Anterior cingulate cortex (tissue), 58 donors: ENCODE measurements at places on chromosomes 11 and 22.

DNA sequence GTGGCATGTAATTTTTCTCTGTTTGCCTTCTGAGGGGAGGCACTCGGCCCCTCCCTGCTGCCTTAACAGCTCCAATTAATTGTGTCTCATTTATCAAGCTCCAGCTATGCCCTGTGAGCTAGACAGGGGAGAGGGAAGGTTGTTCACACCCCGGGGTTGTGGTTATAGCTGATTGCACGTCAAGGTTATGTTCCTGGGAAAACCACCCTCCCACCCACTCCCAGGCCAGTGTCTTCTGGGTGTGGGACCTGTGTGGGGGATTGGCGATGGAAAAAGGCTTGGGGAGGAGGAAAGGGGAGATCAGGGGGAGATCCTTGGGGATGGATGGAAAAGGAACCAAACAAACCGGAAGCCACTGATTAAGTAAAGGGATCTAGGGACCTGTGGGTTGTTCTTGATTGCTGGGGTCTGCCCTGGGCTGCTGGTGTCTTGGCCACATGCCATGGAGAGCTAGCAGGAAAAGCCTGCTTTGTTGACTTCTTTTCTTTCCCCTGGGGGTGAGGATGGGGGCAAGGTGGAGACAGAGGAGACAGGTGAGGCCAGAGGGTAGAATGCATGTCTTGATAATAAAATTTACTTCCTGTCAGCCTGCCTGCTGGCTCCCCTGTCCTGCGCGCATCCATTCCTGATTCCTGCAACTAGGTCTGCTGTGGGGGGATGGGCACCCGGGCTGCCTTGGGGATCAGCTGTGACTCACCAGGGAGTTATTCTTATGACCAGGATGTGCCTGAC, 13.5 kb upstream of the SORL1-AS1 start:
- DNase-seq, result no peak

DNA sequence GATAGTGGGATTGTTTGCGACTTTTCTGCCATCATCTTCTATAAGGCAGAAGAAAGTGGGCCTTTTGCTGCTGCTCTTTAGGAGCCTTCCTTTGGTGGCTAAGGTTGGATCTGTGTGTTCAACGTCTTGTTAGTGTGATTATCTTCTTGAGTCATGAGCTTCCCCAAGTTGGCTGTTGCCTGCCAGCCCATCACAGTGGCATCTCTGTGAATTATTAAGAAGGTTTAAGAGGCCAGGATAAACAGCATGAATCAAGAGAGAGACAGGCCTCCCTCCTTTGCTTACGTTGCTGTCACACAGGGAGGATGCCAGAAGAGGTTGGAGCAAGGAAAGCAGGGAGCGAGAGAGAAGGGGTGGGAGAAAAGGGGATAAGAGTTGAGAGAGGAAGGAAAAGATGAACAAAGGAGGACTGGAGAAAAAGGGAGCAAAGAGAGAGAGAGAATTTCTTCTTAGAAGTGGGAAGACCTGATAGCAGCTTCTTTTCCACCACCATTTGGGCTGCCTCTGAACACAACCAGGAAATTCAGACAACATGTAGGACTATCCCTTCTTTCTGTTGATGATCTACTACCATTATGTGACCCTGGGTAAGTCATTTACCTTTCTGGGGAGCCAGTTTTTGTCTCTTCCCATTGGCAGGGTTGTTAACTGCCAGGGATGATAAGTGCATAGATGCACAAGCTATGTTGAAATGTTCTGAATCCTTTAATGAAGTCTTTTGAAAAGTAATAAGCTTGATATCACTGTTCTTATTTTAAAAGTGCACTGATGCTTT, 126.5 kb downstream of the NAV2 start:
- DNase-seq, result no peak

- no peak for DNase-seq
These were observed 4.4 kb downstream of the HPS4 start for GRCh38 chr22:26479043-26479791.

DNA sequence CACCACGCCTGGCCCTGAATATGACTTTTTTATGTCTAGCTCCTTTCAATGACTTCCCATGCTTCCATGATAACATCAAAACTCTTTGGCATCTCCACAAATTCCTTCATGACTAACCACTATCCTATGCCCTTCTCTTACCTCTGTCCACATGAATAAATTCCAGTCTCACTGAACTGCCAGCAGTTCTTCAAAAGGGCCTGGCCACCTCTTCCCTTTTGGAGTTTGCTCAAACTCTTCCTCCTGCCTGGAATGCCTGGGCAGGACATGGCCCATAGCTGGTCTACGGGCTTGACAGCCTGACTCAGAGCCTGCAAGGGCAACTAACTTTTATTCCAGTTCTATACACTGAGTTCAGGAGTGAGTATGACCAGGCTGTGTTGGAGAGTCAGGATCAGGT, 41.8 kb upstream of the ZBTB16 start:
- no peak for DNase-seq

DNA sequence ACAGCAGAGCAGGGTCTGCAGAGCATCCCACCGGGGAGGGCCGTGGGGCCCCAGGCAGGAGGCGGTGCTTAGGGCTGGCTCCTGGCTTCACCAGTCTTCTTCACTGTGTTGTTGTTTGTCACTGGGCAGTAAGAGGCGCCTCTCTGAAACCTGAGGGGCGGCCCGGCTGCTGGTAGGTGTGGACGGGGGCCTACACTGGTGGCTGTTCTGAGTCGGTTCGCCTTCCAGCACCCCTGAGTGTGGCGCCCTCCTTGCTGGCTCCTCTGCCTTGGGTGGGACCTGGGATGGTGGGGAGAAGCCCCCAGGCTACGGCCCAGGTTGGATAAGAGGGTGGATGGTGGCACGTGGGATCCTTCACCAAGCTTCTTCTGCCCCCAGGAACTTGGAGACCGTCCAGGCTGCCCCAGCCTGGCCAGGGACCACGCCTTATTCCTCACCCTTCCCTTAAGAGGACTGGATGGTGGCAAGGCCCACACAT, 10.4 kb upstream of the GRAMD4 start:
- no peak for DNase-seq

DNA sequence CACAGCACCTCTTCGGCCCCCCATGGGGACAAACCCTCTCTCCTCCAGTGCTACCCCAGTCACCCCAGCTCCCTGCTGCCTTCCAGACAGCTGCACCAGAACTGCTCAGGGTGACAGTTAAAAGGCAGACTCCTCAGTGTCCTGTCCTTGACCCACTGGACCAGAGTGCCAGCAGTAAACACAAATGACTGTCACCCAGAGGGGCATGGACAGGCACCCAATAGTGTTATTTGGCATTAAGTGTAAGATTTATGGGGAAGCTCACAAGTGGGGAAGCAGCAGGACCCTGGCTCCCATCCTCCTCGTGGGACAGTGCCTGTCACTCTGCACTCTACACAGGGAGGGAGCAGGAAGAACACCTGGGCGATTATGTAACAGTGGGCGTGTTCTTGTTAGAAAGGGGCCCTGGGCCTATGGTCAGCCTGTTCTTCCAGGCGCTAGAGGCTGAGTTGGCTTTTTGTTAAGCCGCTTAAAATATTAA, 5.0 kb downstream of the RPS19BP1 start:
- no peak for DNase-seq

- no peak for DNase-seq
These were observed 6.8 kb upstream of the PLAAT3 start for GRCh38 chr11:63621071-63621470.

GRCh38 chr11:126815111-126815510, 185.5 kb downstream of the KIRREL3 start:
- no peak for DNase-seq

DNA sequence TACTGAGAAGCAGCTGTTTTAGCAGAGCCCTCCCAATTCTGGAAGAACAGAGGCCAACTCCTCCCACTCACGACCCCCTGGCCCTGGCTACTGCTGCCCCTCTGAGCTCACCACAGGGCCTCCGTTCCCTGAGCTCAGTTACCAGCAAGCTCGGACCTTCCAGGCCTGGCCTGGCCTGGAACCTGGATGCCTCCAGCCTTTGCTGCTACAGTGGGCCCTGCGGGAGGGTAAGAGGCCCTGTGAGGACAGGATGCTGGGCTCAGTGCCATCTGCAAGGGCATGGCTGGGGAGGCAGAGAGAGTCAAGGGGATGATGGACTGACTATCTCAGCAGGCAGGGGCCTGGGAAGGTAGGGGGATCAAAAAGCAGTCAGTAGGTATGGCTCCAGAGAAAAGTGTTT, 209.9 kb upstream of the NCAM1 start:
- DNase-seq, result no peak

DNA sequence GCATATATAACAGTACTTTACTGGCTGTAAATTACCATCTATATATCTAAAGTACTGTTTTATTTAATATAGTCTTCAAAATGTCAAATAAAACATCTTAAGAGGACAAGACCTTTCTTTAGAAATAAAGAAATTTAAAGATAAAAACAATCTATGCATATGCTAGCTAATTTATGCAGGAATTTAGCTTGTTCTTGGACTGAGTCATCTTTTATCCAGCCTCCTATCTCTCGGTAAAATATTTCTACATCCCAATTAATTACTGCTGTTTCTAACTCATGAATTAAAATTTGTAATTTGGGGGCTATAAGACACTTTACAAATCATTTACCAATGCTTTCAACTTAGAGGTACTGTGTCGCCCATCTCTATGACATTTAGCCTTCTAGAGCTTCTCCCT, 72.8 kb upstream of the DDI1 start:
- DNase-seq, result no peak

DNA sequence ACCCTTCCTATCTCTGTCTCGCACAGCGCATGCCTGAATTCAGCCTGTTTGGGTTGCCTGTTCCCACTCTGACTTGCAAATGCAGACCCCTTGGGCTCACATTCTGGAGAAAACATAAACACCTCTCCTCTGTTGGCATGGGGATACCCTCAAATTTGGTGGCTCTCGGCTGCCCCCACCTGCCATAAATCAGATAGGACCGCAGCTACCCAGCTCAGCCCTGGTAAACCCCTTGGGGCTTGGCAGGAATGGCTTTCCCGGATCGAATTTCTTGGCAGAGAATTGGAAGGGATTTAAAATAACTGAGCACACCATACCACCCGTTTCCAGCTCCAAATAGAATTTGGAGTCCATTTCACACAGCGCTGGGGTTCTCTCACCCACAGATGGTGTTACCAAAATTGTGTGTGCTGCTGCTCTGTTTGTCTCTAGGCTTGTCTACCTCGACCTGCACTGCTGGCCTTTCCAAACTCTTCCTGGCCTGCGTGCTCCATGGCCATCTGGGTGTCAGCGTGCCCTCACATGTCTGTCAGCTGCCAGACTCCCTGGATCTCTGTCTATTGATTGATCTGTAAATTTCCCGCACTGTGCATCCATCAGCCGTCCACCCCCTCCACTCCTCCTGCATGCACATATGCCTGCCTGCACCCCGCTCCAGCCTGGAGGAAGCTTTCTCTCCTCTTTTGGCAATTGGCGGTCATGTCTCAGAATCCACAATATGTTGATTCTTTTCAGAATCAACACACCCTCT, 134.0 kb downstream of the NTM start:
- DNase-seq, result peak; percentile 69

GRCh38 chr22:37907036-37907954, 1.2 kb downstream of the MICALL1 start:
- no peak for DNase-seq

DNA sequence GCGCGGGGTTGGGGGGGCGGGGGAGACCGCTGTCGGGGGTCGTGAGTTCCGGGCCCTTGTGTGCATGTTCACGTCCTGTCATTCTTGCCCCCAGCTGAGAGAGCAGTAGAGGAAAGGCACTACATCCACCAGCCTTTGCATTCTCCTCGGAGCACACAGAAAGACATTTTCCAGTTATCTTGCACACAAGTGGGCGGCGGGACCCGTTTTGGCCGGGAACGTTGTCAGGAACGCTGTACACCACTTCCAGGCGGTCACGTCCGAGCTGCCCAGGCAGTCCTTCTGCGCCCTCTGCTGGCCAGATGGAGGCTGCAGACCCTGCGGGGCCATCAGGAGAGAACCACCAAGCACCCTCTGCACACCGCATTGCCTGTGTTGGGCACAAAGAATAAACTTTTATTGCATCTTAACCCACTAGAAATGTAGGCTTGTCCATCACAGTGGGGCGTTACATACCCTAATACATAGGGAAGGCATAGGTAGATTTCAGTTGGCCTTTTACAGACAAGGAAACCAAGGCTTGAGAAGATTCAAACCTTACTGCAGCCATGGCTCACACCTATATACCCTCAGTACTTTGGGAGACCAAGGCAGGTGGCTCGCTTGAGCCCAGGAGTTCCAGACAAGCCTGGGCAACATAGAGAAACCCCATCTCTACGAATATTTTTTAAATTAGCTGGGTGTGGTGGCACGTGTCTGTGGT, 2.8 kb upstream of the CDKN1C start:
- peak; percentile 84 for DNase-seq

DNA sequence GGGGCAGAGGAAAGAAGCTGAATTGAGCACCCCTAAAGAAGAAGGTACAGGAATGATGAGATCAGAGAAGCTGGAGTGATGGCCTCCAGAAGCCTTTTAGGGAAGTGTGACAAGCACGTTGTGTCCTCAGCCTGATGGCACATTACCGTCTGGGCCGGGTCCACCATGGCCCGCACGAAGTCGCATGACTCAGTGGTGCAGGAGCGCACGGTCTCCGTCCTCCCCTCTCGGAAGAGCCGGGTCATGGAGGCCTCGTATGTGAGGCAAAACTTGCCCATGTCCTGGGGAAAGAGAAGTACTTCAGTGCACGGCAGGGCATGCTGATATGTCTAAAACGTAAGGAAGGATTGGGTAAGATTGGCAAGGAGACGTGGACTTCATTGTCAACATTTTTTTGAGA, 11.2 kb upstream of the TESMIN start:
- no peak for DNase-seq

DNA sequence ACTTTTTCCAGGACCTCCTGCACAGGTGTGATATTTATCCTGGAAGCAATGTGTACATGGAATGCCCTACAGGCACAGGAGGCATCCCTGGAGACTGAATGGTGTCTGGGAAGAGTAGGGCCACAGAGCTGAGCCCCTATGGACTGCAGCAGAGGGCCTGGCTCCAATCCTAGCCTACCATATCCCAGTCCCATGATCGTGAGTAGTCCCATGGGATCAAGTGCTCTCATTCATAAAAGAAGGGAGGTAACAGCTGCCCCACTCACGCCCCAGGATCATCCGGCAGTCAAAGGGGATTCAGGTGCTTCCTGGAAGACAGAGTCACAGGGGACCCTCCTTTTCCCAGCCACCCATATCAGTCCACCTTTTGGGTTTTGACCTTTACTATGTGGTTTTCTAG, 24.0 kb downstream of the ANKK1 start:
- no peak for DNase-seq
